ENCODE measurements at places on chromosomes 2 and 18.

DNA sequence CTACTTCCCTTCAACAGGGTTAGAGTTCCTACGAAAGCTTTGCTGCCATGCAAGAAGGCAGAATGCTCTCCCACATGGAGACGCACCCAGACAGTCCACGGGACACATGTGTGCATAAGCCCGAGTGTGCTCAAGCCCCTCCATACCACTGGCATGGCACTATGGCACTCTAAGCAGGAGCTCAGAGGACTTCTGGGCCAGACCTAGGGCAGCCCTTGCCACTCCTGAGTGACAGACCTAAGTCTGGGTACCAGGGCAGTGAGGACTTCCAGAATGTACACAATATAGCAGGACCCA lies 11.4 kb upstream of the ARID5A start:
- no peak for ATAC-seq

GRCh38 chr18:79625195-79625923 lies 54.2 kb upstream of the CTDP1 start:
- peak; percentile 27 for ATAC-seq

DNA sequence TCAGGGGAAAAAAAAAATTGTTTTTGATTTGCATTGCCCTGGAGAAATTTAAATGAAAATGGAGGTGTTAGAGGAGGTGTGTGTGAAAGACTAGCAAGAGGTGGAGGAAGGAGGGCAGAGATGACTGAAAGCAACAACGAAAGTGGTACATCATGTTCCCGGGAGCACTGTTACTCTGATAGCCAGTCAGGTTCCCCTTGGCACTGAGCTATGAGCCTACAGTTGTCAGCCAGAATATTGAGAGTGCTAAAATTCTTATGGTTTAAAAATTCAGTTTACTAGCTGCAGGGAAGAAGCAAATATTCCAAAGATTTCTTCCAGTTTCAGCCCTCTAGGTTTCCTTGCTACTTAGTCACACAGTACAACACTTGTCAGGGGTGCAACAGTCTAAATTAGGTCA lies 366.7 kb upstream of the DLGAP1 start:
- ATAC-seq: no peak

- ATAC-seq: no peak
Measured at GRCh38 chr2:119425119-119425405, 6.6 kb upstream of the TMEM37 start.

DNA sequence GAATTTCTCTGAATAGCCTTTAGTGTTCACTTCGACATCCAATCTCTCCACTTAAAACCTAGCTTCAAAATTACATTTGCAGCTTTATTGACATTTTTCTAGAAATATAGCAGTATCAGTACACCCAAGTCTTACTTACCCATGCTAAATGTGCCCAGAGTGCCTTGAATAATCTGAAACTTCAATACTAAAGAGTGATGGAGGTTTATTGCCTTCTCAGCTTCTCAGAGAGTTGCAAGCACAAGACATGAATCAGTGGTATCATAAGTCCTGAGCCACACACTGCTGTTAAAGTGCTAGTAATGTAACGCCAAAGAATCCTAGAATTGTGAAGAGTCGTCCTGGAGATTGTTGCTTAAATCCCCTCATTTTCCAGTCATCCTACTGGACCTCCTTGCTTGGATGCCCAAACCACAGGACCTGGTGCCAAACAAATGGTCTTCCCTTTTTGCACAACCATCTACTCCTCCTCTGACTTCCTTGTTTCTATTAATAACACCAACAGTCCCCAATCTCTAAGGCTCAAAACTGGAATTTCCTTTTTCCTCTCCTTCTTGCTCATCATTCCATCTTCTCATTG lies 83.2 kb upstream of the SPATS2L start:
- ATAC-seq: peak; percentile 61
